ENCODE measurements at places on chromosomes 7 and 10. TPM values are rescaled to one million over a fixed set of nuclear protein-coding genes. Genes with fewer than 3 reads are reported as not detected.

The CCL24 gene
- not detected for total RNA-seq

The AVPI1 gene
- 31.8 TPM for total RNA-seq

The METTL2B gene
- total RNA-seq = 30.9 TPM

The NAT16 gene
- not detected for total RNA-seq

The TMEM213 gene
- total RNA-seq = not detected

The MYOZ1 gene
- total RNA-seq = 0.17 TPM

The PCGF5 gene
- total RNA-seq = 31.5 TPM

The CLDN4 gene
- total RNA-seq = 0.26 TPM

The CPED1 gene
- total RNA-seq = 196 TPM

The PLCE1 gene
- 0.33 TPM for total RNA-seq

The TMEM273 gene
- not detected for total RNA-seq

The MET gene
- 29.8 TPM for total RNA-seq

The C7orf33 gene
- total RNA-seq = not detected

The ADAM12 gene
- 33.9 TPM for total RNA-seq

The PHYHIPL gene
- not detected for total RNA-seq

The LIPF gene
- not detected for total RNA-seq

The HOGA1 gene
- 1.5 TPM for total RNA-seq

The ADAM22 gene
- 0.51 TPM for total RNA-seq

The AGBL3 gene
- total RNA-seq = 1.3 TPM

The TNS3 gene
- total RNA-seq = 52.6 TPM

The BAMBI gene
- total RNA-seq = 4.6 TPM

The GPR37 gene
- 20.6 TPM for total RNA-seq

The TRUB1 gene
- 31.3 TPM for total RNA-seq

The EPO gene
- not detected for total RNA-seq

The GPRIN2 gene
- not detected for total RNA-seq

The ECHDC3 gene
- 16.2 TPM for total RNA-seq

The TAS2R4 gene
- 1.5 TPM for total RNA-seq

The YAE1 gene
- 36.3 TPM for total RNA-seq

The GFRA1 gene
- total RNA-seq = 6.3 TPM

The CCM2 gene
- total RNA-seq = 40.6 TPM

The MRLN gene
- total RNA-seq = not detected

The ACTA2 gene
- total RNA-seq = 78.4 TPM

The CTAGE6 gene
- 0.17 TPM for total RNA-seq

The ANKRD61 gene
- 0.26 TPM for total RNA-seq

The EDRF1 gene
- 21.6 TPM for total RNA-seq

The ARHGAP22 gene
- total RNA-seq = 21.3 TPM

Data from fibroblast of lung (primary cell).